Stimulated activated CD4-positive, alpha-beta T cell treated with anti-CD3 and anti-CD28 coated beads, Interleukin-12 subunit alpha, Interleukin-12 subunit beta, amount 100 ng/mL, for 48 hours (primary cell): ENCODE measurements at places on chromosomes 1 and 21.

DNA sequence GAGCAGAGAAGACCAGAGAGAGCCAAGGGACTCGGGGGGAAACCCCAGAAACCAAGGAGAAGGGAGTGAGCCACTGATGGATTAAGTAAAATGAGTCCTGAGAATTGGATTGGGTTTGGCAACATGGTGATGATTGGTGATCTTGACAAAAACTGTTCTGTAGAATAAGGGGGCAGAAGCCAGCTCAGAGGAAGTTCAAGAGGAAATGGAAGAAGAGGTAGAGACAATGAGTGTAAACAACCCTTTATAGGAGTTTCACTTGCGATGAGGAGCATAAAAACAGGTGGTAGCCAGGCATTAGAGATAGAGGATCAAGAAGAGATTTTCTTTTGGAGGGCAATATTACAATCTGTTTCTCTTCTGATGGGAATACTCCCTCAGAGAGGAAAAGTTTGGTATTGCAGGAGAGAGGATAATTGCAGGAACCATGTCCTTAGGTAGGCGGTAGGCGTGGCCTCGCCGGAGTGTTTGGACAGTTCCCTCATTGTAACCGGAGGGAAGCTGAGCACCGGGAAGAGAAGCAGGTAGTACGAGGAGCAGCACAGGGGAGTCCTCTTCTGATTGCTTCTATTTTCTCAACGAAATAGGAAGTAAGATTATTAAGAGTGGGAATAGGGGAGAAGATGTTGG is 68.4 kb upstream of the TENT5C start:
- no peak for DNase-seq

- DNase-seq = no peak
Observed at GRCh38 chr1:101025283-101025656, 314 bp downstream of the DPH5 start.

DNA sequence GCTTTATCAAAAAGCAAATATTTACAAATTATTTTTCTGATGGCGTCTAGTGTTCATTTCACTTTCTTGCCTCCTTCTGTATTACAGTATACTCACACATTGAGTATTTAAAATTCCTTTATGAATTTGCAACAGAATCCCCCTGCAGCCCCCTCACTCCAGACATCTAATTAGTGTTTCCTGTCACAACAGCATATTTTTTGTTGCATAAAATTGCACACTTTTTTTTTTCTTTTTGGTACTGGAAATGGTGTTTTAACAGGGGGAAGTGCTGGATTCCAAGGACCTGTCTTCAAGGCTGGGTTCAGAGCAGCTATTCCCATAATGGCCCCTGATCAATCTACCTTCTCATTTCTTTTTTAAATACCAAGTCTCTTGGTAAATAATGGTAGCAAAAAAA is 184.3 kb upstream of the HMCN1 start:
- no peak for DNase-seq

- DNase-seq = no peak
Observed at GRCh38 chr21:22632176-22632575, 1634.0 kb downstream of the NCAM2 start.

DNA sequence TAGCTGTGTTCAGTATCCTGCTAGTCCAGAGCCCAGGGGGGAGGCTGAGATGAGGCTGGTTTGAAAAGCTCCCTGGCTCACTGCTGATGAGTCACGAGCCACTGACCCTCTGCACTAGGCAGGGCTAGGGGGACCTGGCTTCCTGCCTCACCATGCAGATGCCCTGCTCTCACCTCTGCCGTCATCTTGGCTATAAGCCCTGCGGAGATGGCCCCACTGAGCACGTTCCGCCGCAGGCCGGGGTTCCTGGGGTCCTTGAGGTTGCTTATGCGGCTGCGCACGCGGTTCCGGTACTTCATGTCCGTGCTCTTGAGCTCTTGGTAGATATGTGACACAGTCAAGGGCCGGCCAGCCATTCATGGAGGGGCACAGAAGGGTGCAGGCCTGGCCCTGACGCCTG is 24.1 kb upstream of the ZNF436 start:
- DNase-seq = no peak

GRCh38 chr1:156623946-156624813 is 5.0 kb downstream of the HAPLN2 start:
- peak; percentile 39 for DNase-seq

DNA sequence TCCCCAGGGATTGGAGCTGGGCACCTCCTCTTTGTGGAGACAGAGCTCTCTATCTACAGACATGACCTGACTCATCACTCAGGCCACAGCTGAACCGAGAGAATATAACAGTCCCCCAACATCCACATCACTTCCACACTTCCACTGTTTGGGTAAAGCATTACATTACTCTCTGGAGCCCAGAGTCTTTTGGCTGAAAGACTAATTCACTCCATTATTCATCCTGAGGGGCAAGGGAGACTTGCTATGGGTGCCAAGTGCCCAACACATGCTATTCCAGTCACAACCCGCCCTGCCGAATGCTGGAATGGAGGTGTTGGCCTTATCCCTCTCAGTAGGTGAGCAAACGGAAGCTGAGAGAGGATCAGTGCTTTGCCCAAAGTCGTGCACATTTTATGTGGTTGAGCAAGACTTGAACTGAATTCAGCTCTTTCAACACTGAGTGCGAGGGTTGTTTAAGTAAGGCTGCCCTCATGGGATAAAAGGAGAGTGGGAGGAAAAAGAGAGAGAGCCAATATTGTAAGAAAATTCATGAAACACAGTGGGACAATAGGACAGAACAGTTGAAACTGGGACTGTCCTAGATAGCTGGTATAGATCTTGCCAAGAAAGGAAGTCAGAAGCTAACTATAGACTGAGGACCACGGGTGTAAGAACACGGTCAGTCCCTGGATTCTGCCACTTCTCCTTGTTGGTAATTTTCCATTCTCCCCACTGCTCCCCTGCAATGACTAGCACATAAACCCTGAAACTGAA is 13.5 kb upstream of the CHI3L1 start:
- no peak for DNase-seq

DNA sequence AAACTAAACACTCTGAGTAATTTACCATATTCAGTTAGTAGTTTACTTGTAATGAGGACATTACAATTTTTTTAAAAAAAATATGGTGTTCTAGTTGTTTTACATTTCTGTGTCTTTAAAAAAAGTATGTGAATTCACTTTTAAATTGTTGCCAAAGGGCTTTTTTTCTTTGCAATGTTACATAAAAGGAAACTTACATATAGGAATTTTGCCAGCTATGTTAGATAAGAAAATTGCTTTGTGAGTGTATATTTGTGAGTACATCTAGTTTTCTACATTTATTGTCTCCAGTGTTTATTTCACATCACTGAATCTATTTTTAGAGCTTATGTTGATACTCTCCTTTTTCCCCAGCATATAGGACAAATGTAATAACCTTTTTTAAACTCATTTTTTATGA is 206.8 kb downstream of the GPR52 start:
- DNase-seq = no peak

DNA sequence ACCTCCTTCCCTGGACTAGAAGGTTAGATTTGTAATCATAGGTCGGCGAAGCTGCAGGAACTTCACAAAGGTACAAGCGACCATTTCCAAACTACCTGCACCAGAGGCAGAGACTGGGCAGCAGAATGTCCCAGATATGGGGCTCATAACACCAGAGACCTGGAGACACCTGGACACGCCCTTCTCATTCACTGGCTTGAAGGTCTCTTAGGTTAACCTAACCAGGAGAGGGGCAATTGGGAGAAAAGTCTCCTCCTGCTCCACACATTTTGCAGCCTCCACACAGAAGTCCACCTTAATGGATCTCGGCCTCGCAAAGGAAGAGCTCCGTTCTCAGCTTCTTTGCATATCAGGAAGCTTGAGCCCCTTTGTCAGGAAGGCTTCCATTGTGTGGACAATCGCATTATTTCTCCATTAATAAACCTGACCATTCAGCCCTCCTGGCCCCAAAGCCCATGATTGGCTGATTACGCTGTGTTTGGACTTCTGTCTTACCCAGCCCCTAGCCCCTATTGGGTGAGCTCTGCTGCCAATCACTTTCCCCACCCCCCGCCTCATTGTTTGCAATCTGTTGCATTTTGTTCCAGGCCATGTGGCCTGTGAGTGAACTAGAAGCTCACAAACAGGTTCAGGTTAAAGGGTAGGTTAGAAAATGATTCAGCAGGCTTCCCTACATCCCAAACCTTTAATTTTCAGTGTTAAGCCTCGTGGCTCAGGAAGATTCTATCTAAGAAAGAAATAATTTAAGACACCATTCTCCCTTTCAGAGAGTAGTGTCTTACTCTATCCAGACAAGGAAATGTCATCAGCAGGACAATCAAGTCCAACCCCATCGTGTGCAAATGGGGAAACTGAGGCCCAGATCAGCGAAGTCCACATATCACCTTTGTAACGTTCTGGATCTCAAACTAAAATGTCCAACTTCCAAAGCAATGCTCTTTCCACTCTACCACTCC is 2.8 kb downstream of the MYCL start:
- DNase-seq = no peak

DNA sequence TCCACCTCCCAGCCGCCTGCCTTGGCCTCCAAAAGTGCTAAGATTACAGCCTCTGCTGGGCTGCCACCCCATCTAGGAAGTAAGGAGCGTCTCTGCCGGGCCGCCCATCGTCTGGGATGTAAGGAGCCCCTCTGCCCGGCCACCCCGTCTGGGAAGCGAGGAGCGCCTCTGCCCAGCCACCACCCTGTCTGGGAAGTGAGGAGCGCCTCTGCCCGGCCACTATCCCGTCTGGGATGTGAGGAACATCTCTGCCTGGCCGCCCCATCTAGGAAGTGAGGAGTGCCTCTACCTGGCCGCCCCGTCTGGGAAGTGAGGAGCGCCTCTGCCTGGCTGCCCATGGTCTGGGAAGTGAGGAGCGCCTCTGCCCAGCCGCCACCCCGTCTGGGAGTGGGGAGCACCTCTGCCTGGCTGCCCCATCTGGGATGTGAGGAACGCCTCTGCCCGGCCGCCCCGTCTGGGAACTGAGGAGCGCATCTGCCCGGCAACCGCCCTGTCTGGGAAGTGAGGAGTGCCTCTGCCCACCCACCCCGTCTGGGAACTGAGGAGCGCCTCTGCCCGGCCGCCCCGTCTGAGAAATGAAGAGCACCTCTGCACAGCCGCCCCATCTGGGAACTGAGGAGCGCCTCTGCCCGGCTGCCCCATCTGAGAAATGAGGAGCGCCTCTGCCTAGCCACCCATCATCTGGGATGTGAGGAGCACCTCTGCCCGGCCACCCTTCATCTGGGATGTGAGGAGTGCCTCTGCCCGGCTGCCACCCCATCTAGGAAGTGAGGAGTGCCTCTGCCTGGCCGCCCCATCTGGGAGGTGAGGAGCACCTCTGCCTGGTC is 137.8 kb upstream of the PALMD start:
- no peak for DNase-seq

GRCh38 chr1:192430644-192431043 is 113.9 kb downstream of the RGS21 start:
- no peak for DNase-seq

DNA sequence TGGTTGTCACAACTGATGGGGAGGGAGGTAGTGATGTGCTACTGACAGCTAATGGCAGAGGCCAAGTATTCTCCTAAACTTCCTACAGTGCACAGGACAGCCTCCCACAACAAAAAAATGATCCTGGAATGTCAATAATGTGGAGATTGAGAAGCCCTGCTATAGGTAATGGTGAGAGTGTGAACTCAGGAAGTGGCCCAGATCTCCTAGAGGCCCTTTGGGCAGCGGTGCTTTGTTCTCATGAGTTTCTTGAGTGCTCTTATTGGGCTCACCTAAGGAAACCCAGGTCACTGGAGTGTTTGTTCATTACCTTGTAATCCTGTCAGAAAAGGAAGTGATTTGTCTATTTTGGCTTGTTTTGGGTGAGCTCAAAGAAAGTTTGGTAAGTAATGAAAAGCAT is 5.9 kb downstream of the OTUD3 start:
- DNase-seq = no peak

DNA sequence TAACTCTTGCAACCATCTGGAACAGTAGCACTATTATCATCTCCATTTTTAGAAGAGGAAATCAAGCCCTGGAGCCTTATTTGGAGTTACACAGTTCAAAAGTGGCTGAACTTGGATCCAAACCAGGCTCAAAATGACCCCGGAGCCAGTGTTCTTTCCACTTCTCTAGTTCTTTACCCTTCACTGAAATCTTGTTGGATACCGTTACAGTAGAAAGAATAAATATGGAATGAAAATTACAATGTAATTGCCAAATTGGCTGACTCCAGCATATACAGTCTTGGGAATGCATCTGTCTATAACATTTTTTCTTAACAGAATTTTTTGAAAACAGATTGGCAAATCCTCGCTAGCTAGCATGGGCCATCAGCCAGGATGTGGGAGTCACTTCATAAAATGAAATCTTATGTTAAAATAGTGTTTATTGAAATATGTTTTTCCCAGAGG is 261.4 kb downstream of the CTH start:
- DNase-seq = no peak

GRCh38 chr1:91804546-91805023 is 81.4 kb downstream of the TGFBR3 start:
- peak; percentile 67 for DNase-seq

- DNase-seq = no peak
Observed at GRCh38 chr1:62358665-62359373, 39.6 kb upstream of the KANK4 start.

GRCh38 chr21:21714426-21714825 is 716.2 kb downstream of the NCAM2 start:
- no peak for DNase-seq

- no peak for DNase-seq
Observed at GRCh38 chr1:29447368-29447767, 211.0 kb downstream of the PTPRU start.

DNA sequence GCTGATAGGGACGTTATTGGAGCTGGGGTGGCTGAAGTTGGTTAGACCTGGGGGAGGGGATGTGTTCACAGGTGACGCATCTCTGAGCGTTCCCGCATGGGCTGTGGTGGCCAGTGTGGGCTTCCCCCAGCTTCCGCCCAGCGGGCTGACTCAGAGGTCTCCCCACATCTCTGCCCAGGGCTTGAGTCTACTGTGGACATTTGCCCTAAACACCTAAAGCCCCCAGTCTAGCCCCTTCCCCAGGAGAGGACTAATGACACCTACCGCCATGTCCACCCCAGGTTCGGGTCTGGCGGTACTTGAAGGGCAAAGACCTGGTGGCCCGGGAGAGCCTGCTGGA is 2.0 kb downstream of the AGRN start:
- DNase-seq = no peak

GRCh38 chr1:17212487-17213121 is 7.7 kb downstream of the PADI1 start:
- DNase-seq = peak; percentile 33

DNA sequence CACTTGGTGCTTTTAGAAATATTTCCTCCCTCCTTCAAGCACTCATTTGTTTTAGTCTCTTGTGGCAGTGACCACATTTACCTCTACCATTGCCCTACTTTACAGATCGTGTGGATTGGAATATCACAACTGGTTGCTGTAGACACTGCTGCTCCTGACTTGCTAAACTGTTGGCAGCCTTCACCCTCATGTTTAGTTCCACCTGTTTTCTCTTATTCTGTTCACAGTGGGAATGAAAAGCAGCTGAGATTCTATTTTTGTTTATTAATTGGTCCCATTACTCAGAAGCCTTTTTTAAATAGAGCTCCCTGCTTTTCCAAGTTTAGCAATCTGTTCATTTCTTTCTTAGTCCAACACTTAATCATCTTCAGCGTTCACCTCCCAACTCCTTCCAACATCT is 308.9 kb downstream of the RWDD3 start:
- DNase-seq = no peak
